ENCODE measurements at places on chromosomes 7 and 10.

DNA sequence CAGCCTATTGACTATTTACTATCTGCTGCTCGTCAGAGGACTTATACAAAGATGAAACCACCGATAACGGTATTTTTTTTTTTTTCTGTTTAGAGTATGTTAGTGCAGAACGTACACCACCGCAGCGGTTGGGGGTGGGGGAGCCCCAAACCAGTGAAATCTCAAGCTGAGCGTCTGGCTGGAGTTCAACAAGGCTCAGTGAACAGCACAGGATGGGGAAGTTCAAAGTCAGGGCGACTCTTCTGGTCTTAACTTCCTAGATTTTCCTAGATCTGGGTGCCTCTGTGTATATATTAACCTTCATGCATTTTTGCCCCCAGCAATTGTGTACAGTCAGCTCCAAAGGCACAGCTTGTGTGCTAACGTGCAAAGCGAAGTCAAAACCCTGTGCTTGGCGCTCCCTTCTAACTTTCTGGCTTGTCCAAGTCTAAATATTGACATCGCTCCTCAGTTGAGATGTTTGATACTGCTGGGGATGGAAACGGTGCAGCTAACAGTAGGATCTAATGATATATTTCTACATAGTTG lies 1.1 kb downstream of the RHOBTB1 start:
- DNase-seq, result peak; percentile 33

DNA sequence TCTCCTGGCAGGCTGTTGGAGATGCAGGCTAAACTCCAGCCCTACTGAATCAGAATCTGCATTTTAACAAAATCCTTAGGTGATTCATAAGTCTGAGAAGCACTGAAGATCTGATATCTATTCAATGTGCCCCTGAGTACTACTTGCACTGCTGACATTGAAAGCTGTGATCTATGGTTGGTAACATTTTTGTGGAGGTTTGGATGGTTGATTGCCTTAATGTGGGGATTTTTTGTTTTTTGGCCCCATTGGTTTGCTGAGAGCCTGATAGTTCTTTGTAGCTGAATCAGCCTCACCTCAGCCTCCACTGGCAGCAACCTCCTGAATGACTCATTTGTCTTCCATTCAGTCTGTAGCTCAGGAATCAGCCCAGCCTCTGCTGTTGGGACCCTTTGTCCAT lies 14.7 kb upstream of the LRRN3 start:
- peak; percentile 26 for DNase-seq

GRCh38 chr10:58818900-58819299 lies 306.2 kb downstream of the BICC1 start:
- peak; percentile 89 for DNase-seq

- DNase-seq, result peak; percentile 57
Observed at GRCh38 chr10:91887272-91888076, 21.8 kb downstream of the FGFBP3 start.

DNA sequence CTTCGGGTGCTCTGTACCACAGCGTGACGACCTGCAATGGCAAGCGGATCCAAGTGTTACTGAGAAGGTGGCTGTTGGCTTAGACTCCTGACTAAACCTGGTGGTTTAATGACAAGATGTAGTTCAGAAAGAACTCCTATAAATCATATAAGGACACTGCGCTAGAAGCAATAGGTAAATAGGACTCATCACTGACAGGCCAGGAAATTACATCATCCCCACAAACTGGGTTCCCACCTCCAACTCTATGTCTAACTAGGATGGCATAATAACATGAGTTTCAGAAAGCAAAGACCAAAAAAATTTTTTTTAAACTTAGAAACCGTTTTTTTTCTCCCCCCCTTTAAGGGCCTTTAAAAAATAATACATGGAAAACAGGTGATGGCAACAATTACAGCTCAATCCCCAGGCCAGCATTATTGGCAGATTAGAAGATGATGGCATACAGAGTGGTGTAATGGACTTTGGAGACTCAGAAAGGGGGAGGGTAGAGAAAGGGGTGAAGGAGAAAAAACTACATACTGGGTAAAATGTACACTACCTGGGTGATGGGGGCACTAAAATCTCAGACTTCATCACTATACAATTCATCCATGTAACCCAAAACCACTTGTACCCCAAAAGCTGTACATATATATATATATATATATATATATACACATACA lies 81.4 kb upstream of the FAM133B start:
- DNase-seq, result no peak

DNA sequence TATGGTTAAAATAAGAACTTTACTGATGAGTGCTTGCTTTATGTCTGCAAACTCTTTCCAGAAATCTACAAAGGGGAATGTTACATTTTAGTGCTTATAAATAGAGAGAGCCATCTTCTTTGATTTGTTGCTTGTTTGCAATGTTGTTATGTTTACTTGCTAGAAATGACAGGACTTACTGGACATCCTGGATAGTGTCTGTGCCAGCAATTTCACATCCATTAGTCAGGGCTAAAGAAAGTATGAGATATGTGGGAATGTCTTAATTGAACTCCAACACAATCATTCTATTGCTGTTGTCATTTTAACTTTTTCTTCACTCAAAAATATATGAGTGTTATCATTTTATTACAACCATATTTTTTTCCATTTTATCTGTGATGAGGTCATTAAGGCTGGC lies 453.2 kb downstream of the TNS3 start:
- no peak for DNase-seq

- DNase-seq, result no peak
Observed at GRCh38 chr7:82286798-82287140, 156.8 kb downstream of the CACNA2D1 start.

DNA sequence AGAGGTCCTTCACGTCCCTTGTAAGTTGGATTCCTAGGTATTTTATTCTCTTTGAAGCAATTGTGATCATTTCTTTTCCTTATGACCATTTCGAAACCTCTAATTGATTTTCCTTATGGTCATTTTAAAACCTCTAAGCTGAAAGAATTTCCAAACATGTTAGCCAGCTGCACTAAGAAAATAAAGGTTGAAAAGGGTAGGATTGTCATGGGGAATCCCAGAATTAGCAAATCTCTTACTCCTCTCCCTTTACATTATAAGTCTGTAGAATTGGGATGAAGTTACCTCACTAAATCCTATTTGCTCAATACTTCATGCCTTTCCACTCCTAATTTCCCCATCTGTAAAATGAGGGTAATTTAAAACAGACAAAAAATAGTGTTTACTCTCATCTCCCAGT lies 79.5 kb downstream of the FAM185A start:
- peak; percentile 37 for DNase-seq

DNA sequence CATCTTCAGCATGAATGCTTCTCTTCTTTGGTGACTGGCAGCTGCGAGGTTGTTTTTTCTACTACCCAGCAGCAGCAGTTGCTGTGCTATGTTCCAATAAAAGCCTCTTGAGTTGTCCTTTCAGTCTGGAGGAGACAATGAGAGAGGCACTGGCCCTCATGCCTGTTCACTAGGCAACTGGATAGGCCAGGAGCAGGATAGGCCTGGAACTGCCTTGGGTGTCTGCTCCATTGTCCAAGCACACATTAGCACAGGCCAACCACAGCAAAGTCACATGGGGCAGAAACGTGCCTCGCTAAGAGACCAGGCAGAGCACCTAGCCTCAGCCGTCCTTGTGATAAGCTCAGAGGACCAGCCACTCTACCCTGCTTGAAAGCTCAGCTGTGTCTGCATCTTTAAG lies 76.9 kb upstream of the PDCD4 start:
- DNase-seq, result no peak

DNA sequence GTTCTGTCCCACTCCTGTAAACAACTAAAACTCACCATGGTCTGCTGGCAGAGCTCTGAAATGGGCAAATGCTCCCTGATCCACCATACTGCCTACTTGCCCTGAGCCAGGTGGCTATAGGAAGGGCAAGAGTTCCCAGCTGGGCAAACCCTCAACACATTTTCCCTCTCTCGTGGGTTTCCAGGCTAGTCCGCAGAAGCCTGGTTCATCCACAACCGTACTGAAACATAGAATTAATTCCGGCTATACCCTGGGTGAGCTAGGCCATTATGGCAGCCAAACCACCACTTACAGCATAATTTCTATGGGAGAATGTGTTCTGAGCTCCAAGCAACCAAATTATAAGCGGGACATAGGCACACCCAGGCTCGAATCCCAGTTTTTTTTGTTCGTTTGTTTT lies 20.1 kb upstream of the DDIT4 start:
- no peak for DNase-seq

- DNase-seq, result peak; percentile 50
Observed at GRCh38 chr7:132472463-132473120, 103.7 kb downstream of the PLXNA4 start.

DNA sequence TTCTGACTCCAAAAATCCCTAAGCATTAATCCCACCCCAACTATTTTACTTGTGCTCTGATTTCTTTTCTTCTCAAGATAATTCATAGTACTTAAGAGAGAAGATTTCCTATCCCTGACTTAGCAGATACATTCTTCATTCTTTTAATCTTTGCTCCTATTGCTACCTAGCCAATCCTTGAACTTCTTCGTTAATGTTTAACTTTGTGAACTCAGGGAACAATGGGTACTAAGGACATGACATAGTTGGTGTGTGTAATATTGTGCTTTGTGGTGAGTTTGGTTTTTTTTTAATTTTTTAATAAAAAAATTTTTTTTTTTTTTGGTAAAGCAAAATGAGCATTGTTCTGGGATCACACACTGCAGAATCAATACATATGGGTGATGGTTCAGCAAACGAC lies 166.2 kb downstream of the CHCHD3 start:
- DNase-seq, result no peak

DNA sequence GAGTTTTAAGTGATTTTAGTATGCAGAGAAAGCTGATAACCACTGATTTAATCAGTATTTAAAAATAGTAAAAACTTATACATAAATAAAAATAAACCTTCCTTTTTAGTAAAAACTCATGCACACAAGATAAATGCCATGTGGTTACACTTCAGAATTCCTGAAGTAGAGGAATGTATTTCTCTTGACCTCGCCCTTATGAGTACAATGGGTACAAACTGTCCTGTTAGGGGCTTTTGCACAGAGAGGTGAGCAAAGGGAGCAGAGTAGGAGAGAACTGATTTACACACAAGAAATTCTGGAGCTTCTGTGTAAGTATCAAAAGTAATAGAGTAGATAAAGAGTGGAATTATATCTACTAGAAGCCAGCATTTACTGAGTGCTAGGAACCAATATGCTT lies 279.6 kb downstream of the PPP1R3A start:
- DNase-seq, result no peak

DNA sequence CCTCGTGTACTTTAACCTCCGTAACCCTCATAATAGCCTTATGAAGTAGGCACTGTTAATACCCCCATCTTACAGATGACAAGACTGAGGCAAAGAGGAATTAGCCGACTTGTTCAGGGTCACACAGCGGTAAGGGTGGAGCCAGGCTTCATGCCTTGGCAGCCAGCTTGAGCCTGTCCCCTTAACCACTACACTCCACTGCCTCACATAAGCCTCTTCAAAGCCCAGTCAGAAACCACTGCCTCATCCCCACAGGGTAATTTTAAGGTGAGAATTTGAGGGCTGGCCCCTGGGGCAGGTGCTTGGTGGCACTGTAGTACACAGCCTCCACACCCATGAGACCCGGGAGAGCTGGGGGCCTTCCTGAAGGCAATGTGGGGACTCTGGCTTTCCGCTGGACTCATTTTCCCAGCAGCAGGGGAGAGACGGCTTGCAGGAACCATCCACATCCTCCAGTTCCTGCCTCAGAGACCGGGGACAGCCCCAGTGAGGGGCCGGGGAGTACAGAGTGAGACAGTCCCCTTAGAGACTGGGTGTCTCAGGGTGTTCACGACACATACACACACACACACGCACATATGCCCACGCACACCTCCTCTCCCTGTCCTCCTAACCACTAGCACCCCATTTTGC lies 7.6 kb upstream of the C10orf105 start:
- DNase-seq, result no peak

DNA sequence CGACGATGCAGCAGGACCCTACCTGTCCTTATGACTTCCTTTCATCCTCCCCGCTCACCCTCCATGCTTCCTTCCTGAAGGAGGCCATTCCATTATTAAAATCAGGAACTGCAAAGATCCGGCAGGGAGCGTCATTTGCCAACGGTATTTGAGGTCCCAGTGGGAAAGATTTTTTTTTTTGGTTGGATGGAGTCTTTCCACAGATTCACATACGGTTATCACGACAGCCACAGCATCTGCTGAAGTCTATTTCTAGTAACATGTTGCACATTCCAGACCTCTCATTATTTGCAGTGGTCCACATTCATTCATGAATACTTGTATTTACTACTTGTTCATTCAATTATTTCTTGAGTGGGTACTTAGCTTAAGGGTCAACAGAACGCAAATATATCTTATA lies 94.7 kb upstream of the LYZL2 start:
- DNase-seq, result no peak

DNA sequence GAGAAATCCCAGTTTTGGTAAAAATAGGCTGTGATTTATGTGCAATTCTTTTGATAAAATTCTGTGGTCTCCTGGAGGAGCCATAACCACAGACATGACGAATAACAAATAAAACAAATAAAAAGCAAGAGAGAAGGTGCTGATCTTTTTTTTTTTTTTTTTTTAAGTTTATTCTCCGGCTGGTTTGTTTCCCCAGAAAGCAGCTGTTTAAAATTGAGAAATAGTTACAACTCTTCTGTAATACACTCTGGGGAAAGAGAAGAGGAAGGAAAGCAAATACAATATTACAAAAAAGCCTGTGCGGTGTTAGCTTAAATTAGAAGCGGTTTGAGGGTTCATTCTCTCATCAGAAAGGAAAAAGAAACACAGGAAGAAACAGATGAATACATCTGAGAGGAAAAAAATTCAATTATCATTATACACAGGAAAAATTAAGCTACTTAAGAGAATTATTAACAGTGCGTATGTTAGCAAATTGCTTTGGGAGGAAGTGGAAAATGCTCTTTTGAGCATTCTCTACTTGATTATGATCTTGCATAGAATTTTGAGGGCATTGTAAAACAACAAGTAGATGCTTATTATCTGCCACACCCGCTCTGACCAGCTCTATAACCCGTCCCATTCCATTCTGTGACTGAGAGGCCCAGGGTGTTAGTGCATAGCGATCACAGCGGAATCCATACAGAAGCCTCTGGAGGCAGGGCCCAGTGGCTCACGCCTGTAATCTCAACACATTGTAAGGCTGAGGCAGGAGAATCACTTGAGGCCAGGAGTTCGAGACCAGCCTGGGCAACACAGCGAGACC lies 40.6 kb upstream of the WAC start:
- DNase-seq, result no peak

DNA sequence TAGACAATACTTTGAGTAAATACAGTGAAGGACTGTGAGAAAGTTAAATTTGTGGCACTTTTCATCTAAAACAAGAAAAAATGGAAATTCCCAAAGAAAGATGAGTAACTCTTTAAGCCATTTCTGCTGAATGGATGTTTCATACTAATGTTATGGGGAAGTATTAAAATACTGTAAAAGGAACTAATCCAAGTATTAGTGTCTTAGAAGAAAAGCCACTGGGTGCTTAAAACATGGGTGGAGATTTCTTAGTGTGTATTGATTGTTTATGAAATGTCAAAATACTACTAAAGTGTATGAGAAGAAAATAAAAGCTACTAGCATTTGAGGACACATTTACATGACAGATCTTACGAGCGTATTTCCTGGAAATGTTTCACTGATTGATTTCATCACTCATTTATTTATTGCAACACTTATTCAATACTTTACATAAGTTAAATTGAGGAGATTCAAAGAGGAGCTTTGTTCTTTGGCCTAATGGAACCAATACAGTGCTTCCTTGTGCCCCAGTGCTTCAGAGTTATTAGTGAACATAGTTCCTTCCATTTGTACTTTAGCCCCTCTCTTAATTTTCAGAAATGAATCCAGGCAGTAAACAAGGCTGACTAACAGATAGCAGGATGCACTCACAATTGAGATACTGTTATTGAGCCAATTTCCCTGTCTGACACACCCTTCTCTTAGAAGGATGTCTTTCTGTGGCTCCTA lies 155.5 kb upstream of the AHR start:
- peak; percentile 29 for DNase-seq

- peak; percentile 54 for DNase-seq
Observed at GRCh38 chr10:6766131-6766801, 186.2 kb upstream of the PRKCQ start.

All from fibroblast of pulmonary artery (primary cell).